ENCODE measurements at places on chromosomes 3 and 15.

DNA sequence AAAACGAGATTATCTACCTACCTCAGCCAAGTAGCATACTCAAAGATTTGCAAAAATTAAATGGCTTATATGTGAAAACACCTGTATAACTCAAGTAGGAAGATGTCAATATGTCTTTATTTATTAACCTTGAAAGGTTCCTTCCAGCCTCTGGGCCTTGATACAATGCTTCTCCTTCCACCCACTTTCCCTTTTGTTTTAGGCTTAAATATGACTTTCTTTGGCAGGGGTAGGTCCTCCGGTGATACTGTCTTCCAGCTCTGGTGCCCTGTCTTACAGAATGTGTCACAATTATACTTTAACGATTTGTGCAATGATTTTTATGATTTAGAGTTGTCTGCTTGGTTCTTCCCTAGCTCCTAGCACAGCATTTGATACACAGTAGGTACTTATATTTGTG lies 4.1 kb downstream of the LINS1 start:
- no peak for DNase-seq

- no peak for DNase-seq
Measured at GRCh38 chr3:134917631-134918030, 122.6 kb downstream of the EPHB1 start.

GRCh38 chr3:183393625-183394024 lies 34.8 kb downstream of the MCF2L2 start:
- DNase-seq, result no peak

DNA sequence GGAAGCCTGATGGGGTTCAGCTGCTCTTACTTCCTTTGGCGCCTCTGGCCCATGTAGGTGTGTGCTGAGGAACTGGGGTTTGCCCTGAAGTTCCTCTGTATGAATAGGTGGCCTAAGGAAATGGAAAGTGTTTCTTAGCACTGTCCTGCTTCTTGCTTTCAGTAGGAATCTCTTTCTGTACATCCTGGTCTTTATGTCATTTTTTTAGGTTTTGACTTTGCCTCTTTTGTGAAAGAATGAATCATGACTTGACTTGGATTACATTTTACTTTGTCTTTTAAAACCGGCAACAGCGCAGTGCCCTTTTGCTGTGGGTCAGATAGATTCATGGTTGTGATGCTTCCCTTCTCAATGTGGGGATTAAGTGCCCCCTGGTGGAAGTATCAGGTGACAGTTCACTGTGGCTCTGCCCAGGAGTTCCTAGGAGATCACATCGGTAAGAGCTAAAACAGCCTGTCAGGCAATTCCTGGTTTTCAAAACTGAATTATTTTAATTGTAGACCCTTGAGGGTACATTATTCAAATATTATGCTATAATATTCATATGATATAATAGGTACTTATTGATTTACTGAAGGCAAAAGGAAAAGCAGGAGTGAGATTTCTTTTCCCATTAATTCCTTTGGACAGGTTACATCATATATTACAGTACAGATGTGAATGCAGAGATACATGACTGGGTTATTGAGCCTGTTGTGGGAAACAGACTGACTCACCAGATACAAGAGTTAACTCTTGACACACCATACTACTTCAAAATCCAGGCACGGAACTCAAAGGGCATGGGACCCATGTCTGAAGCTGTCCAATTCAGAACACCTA lies 95.4 kb downstream of the HCN4 start:
- peak; percentile 5 for DNase-seq

- no peak for DNase-seq
Measured at GRCh38 chr3:46416125-46416810, 9.2 kb downstream of the CCRL2 start.

DNA sequence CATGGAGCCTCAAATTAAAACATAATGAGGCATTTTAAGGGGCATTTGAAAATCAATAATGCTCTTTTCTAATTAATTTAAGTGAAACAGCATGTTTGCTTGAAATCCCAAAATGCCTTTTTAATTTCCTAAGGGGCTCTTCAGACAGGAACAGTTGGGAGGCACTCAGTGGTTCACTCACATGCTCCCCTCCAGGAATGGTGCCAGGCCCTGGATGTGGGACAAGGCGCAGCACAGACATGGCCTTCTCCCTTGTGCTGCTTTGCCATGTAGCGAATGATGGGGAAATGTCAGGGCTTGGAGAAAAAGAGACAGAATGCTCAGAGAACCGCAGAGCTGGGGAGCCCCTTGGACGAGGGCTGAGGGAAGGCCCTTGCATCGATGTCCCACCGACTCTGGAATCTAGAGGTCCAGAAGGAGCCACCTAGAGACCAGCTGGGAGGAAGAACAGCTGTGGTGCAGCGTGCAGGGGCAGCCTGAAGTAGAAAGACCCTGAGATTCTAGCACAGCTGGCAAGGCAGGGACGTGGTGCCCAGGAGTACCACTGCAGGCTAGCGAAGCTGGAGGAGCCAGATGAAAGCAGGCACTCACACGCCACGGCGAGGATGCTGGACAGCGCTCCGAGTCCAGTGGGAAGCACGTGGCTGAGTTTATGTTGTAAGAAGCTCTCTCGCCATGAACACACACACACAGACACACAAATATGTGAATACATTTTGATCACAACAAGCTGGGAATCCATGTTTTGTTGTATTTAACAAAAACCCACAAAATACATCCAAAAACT lies 27.0 kb downstream of the NSMCE3 start:
- DNase-seq, result no peak

DNA sequence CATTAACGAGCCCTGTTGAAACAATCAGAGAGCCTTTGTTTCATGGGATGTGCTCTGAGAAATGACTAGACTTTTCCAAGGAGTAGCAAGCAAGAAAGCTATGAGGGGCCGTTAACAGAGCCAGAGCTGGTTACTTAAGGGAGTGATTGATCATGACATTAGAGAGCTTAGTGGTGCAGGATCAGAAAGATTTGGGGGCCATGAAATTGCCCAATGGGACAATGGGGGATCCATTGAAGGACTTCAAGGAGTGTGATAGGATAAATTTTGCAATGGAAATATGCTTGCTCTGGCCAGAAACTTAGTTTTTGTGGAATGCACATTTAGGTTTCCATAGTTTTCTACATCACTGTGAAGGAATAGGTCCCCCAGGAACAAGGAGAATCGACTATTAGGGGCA lies 45.6 kb downstream of the LRRC3B start:
- no peak for DNase-seq

GRCh38 chr15:45572617-45573016 lies 14.6 kb upstream of the BLOC1S6 start:
- no peak for DNase-seq

GRCh38 chr15:45451265-45451664 lies 71.3 kb downstream of the SLC30A4 start:
- DNase-seq, result no peak

DNA sequence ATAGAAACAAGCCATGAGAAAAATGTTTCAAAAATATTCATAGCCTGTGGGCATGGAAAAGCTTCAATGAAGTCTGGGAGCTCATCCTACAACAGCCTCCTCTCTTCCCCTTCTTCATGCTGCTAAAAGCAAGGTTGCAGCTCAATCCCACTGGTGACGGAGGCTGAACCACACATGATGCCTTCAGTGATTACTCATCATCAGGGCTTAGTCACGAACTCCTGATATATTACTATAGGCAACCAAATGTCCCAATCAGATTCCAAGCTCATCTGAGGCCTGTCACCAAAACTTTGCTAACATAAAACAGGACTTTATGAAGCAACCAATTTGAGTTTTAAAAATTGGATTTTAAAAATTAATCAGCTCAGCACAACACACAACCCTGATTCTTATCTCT lies 24.0 kb upstream of the SLC24A5 start:
- DNase-seq, result no peak

DNA sequence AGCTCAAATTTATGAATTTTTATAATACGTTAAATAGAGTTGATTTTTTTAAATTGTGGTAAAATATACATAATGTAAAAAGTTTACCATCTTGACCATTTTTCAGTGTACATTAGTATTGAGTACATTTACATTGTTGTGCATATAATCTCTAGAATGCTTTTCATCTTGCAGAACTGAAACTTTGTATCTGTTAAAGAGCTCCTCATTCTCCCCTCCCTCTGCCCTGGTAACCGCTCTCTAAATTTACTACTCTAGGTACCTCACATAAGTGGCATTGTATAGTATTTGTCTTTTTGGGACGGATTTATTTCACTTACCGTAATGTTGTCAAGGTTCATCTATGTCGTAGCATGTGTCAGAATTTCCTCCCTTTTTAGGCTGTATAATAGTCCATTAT lies 13.6 kb downstream of the TBC1D23 start:
- DNase-seq, result no peak

- DNase-seq, result no peak
Measured at GRCh38 chr3:183298701-183299153, 45.7 kb downstream of the B3GNT5 start.
